Myocyte (in vitro differentiated cells): ENCODE measurements at places on chromosomes 1 and 21. TPM values are rescaled to one million over a fixed set of nuclear protein-coding genes. Genes with fewer than 3 reads are reported as not detected.

DNA sequence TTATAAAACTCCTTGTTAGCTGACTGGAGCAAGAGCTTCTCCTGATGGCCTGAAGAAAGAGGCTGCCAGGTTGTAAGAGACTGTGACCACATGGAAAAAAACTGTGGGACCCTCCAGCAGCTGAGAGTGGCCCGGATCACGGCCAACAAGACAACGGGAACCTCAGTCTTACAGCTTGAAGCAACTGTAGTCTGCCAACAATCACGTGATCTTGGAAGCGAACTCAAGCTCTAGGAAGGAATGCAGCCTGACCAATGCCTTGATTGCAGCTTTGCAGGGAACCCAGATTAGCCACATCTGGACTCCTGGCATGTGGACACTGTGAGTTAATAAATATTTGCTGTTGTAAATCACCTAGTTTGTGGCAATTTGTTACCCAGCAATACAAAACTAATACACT, 442.6 kb upstream of the PRMT6 start:
- no peak for DNase-seq

The PGBD5 gene
- total RNA-seq = 26.9 and 38.7 TPM in 2 replicates

- no peak for DNase-seq
Measured at GRCh38 chr1:31502926-31503511, 73.3 kb upstream of the TINAGL1 start.

DNA sequence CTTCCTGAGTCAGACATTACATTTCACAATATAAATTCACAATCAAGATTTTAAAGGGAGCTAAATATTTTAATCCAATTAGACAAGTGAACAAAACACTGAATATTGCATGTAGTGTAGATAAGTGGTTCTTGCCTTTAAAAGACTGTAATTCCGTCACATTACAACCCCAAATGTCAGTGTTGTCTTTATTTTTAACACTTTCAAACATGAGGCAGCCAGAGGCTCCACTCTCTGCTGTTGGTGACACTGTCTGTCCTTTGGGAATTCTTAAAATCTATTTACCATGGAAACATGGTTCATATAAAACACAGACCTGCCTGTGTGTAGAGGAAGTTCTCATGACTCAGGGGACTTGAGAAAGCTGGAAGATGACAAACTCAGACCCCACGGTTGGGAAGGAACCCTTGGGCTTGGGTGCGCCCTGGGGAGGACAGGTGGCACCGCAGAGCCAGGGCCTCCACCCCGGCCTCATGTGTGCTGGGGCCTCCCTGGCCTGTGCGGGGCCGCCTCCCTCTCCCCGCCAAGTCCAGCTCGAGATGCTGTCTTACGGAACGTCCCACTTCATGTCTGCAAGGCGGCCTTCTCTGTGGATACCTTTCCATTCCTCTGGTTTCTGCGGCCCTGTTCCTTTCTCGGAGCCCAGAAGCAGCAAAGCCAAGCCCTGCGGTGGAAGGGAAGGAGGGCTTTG, 239.0 kb downstream of the SDCCAG8 start:
- DNase-seq = no peak

GRCh38 chr21:17911628-17912027, 92.5 kb upstream of the C21orf91 start:
- DNase-seq = peak; percentile 39

The ZNF648 gene
- total RNA-seq = not detected in 2 replicates

The ADAMTS4 gene
- 19.7 and 22.4 TPM in 2 replicates for total RNA-seq

GRCh38 chr1:46699666-46700065, 19.2 kb downstream of the EFCAB14 start:
- DNase-seq = no peak

GRCh38 chr1:41365772-41366454, 4.7 kb downstream of the FOXO6 start:
- DNase-seq = peak; percentile 62

- DNase-seq = no peak
Measured at GRCh38 chr1:30305519-30305918, 417.9 kb downstream of the MATN1 start.
